Glomerular endothelial cell (primary cell): ENCODE measurements at places on chromosomes 13 and 19.

- no peak for DNase-seq
Observed at GRCh38 chr13:77503398-77503797, 32.1 kb upstream of the SCEL start.

DNA sequence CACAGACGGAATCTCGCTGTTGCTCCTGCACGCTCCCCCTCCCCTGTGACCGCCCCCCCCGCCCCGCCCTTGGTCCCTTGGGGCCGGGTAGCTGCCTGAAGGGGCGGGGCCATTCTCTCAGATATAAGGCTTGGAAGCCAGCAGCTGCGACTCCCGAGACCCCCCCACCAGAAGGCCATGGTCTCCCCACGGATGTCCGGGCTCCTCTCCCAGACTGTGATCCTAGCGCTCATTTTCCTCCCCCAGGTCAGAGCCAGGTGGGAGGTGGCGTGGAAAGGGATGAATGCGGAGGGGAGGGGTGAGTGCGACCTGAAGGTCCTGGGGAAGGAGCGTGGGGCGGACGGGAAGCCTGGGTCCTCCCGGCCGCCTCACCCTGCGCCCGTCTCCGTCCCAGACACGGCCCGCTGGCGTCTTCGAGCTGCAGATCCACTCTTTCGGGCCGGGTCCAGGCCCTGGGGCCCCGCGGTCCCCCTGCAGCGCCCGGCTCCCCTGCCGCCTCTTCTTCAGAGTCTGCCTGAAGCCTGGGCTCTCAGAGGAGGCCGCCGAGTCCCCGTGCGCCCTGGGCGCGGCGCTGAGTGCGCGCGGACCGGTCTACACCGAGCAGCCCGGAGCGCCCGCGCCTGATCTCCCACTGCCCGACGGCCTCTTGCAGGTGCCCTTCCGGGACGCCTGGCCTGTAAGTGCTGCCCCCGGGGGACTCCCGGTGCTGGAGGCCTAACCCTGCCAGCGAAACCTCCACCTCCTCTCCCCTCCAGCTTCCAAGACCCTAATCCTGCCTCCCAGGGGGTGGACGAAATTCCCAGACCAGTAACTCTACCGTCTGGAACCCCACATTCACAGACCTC, at the start of gene DLL3:
Gene DLL3 (plus strand): TSS at position 150 of the 845 bp plus-strand sequence. CDS start 28 bp downstream, at position 178.
- no peak for DNase-seq

- no peak for DNase-seq
Observed at GRCh38 chr19:1520203-1520780, 3.6 kb upstream of the PLK5 start.

GRCh38 chr13:86856991-86857390, 814.2 kb upstream of the SLITRK5 start:
- DNase-seq = no peak

- no peak for DNase-seq
Observed at GRCh38 chr19:16327501-16327900, 2.9 kb downstream of the KLF2 start.
